ENCODE measurements at places on chromosomes 16 and 17. TPM values are rescaled to one million over a fixed set of nuclear protein-coding genes. Genes with fewer than 3 reads are reported as not detected.

The GRAPL gene
- polyA plus RNA-seq, result 1.3 TPM

The TNS4 gene
- polyA plus RNA-seq, result not detected

The RTN4RL1 gene
- 0.28 TPM for polyA plus RNA-seq

The CA10 gene
- not detected for polyA plus RNA-seq

The CACNG3 gene
- polyA plus RNA-seq, result not detected

The AP1G1 gene
- polyA plus RNA-seq, result 11.9 TPM

The HID1 gene
- 1.4 TPM for polyA plus RNA-seq

The NPIPB8 gene
- polyA plus RNA-seq, result not detected

The SHBG gene
- not detected for polyA plus RNA-seq

The CEP20 gene
- polyA plus RNA-seq, result 32.0 TPM

The C17orf100 gene
- polyA plus RNA-seq, result 7.1 TPM

The RAB11FIP4 gene
- 23.2 TPM for polyA plus RNA-seq

The CCDC200 gene
- polyA plus RNA-seq, result not detected

The SLC52A1 gene
- polyA plus RNA-seq, result not detected

The KRT28 gene
- not detected for polyA plus RNA-seq

The PLCG2 gene
- 1.1 TPM for polyA plus RNA-seq

The ZACN gene
- polyA plus RNA-seq, result 2.0 TPM

The DECR2 gene
- 2.8 TPM for polyA plus RNA-seq

The HASPIN gene
- 0.40 TPM for polyA plus RNA-seq

The NACA2 gene
- not detected for polyA plus RNA-seq

The CD300A gene
- 0.39 TPM for polyA plus RNA-seq
